SK-N-DZ (cell line): ENCODE measurements at places on chromosomes 11 and 22.

DNA sequence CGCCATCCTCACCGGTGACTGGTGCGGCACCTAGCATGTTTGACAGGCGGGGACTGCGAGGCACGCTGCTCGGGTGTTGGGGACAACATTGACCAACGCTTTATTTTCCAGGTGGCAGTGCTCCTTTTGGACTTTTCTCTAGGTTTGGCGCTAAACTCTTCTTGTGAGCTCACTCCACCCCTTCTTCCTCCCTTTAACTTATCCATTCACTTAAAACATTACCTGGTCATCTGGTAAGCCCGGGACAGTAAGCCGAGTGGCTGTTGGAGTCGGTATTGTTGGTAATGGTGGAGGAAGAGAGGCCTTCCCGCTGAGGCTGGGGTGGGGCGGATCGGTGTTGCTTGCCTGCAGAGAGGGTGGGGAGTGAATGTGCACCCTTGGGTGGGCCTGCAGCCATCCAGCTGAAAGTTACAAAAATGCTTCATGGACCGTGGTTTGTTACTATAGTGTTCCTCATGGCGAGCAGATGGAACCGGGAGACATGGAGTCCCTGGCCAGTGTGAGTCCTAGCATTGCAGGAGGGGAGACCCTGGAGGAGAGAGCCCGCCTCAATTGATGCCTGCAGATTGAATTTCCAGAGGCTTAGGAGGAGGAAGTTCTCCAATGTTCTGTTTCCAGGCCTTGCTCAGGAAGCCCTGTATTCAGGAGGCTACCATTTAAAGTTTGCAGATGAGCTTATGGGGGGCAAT is 1.1 kb downstream of the NEAT1 start:
- DNase-seq: no peak

DNA sequence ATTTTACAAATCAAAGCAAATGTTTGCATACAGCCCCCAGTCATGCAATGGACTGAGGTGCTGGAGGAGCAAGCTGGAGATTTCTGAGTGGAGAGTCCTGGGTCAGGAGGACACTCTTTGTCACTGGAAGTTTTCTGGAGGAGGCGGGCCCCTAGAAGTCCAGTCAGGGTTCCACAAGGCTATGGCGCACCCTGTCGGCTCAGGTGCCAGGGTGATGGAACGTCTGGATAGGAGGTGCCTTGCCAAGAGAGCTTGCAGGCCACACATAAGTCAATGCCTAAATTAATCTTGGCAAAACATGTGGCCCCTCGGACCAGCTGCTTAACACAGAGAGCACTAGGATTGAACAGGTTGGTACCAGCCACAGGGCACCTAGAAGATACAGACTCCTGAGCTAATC is 174.7 kb upstream of the CADM1 start:
- DNase-seq: peak; percentile 35

- no peak for DNase-seq
Observed at GRCh38 chr22:21736948-21737347, 1.4 kb upstream of the YPEL1 start.

- DNase-seq: no peak
Observed at GRCh38 chr11:71962428-71963038, 33.7 kb downstream of the RNF121 start.

GRCh38 chr11:15707971-15708370 is 593.2 kb downstream of the INSC start:
- DNase-seq: no peak

DNA sequence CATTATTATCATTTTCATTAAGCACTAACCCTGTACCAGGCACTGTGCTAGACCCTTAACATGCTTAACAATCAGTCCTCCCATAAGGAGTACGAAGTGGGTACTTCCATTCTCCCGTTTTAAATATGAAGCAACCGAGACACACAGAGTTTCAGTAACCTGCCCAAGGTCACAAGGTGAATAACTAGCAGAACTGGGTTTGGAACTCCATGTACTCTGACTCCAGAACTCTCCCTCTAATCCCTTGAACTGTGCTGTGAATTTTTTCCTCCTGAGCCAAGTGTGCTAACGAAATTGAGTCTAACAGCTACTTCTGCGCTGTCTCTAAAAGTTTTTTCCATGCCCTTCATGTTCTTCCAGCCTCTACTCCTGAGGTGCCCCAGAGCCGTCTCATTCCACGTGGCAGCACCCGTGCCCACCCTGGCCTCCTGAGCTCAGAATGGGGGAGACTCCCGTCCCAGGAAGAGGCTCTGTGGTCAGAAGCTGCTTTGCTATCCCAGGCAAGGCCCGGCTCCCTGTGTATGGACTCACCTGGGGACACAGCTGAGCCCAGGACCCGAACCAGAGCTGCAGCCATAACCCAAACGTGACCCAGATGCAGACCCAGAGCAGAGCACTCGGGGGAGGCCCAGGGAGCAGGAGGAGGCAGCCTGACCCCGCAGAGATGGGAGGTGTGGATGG is 8.6 kb upstream of the TRIM29 start:
- no peak for DNase-seq

GRCh38 chr22:19118329-19118880 is 3.8 kb downstream of the DGCR2 start:
- DNase-seq: no peak

GRCh38 chr11:20739577-20739976 is 70.2 kb downstream of the NELL1 start:
- no peak for DNase-seq

GRCh38 chr11:72224564-72225410 is at the start of gene INPPL1:
INPPL1 (plus strand) TSS chr11:72224767; CDS start chr11:72224985, 218 bp downstream.
- no peak for DNase-seq

- DNase-seq: no peak
Observed at GRCh38 chr11:78076733-78077403, 2.8 kb downstream of the NDUFC2 start.

GRCh38 chr11:11553573-11553972 is 68.2 kb downstream of the GALNT18 start:
- no peak for DNase-seq

GRCh38 chr11:41498726-41499125 is 39.3 kb upstream of the LRRC4C start:
- DNase-seq: no peak

- no peak for DNase-seq
Observed at GRCh38 chr22:50192436-50193204, 6.9 kb downstream of the TRABD start.

GRCh38 chr22:27800250-27801201 is 1.0 kb downstream of the MN1 start:
- DNase-seq: no peak

- no peak for DNase-seq
Observed at GRCh38 chr11:112523477-112523876, 262.8 kb upstream of the PLET1 start.

- peak; percentile 35 for DNase-seq
Observed at GRCh38 chr22:30265823-30266444, 717 bp downstream of the OSM start.

DNA sequence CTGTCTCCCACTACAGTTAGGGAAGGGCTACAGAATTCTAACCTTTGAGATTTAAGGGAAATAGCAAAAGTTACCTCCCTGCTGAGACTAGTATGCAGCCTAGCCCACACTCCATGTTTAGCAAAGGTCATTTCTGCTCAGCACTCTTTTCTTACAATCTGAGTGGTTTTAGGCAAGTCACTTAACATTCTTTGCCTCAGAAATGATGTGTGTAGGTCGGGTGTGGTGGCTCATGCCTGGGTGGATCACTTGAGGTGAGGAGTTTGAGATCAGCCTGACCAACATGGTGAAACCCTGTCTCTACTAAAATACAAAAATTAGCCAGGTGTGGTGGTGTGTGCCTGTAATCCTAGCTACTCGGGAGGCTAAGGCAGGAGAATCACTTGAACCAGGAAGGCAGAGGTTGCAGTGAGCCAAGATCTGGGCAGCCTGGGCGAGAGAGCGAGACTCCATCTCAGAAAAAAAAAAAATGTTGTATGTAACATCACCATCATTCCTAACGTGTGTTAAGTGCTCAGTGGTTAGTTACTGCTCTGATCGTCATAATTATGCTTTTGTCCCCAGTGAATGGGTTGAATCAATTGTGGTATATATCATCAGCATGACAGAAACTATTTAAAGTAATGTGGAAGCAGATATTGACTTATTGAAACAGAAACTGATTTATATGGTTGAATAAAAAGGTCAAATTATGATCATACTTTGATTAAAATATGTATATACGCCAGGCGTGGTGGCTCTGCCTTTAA is 55.0 kb downstream of the COPB1 start:
- no peak for DNase-seq

- DNase-seq: no peak
Observed at GRCh38 chr11:134822897-134823296, 410.9 kb upstream of the B3GAT1 start.

DNA sequence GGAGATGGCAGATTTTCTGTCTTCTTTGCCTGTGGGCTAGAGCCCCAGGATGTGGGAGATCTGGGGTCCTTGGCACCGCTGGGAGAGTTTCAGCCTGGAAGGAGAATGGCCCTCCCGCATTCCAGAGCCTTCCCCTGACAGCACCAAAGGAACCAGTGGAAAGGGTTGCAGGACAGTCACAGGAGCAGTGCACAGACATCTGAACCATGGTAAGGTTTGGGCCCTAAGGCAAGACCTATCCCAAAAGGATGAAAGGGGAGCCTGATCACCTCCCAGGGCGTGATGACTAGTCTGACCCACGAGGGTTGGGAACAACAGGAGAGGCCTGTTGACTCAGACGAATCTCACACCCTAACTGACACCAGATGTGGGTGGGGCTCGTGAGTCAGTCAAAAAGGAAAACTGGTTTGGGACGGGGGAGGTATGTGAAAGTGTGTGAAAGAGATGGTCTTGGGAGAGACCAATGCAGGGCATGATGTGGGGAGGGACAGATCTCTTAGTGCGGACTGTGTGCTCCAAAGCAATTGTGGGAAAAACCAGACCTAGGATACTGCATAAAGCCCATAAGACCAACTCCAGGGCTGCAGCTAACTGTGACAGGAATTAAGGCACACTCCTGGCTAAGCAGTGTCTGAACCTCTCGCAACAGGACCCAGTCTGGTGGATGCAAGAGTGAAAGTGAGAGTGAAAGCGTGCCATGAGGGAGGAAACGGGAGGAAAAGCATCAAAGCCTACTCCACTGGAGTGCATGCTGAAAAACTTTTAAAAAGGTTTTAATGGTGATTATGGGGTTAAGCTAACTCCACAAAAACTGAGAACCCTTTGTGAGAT is 39.1 kb upstream of the GLYAT start:
- DNase-seq: no peak

- DNase-seq: no peak
Observed at GRCh38 chr11:71504531-71504930, 22.5 kb upstream of the KRTAP5-7 start.

- no peak for DNase-seq
Observed at GRCh38 chr11:114318361-114318760, 22.2 kb downstream of the NNMT start.

DNA sequence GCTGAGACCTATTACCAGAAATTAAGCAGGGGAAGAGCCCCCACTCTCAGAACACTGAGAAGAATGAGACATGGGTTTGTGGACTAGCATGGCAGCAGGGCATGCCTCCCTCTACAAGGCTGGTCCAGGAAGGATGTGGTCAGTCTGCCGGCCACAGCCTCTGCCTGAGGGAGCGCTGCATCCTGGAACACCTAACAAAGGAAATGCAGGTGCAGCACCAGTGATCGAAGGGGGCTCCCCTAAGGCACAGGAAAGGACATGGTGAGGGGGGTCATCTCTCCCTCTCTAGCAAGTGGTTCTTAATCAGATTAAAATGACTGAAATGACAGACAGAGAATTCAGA is 40.6 kb upstream of the ARL14EP start:
- no peak for DNase-seq

DNA sequence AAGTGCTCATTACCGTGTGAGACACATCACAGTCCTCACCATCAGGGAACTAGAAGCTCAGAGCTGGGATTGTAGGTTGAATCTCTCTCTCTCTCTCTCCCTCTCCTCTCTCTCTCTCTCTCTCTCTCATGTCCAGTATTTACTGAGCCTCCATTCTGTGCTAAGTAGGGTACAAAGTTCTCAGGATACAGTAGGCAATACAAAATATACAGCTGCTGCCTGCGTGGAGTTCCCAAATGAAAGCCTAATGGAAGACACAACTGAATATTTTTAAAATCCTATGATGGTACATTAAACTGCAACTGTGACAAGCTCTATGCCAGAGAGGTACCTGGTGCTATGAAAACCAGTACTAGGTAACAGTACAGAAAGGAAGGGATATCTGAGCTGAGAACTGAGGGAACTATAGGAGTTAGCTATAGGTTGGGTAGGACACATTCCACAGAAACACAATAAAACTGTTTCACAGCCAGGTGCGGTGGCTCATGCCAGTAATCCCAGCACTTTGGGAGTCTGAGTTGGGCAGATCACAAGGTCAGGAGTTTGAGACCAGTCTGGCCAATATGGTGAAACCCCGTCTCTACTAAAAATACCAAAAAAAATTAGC is 9.6 kb upstream of the PRG2 start:
- no peak for DNase-seq

- DNase-seq: no peak
Observed at GRCh38 chr11:12803086-12803826, 129.0 kb downstream of the TEAD1 start.

DNA sequence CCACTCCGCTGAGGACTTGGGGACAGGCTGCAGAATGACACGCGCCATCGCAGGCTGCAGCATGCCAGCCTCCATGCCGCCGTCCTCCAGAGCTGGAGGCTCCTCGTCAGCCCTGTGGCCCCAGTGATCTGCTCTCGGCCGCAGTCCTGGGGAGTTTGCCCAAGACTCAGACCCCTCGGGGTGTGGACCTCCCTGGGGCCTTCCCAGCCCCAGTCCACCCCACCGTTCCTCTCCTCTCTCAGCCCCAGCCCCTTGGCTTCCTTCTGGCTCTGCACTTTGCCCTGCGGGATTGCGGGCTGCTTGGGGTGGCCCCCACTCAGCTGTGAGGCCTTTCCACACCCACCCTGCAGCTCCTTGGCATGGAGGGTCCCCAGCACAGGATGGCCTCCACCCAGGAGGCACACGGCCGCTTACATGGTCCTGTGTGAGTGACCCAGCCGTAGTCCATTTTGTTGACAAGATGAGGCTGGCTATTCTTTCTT is 414.9 kb downstream of the TBC1D22A start:
- DNase-seq: no peak

DNA sequence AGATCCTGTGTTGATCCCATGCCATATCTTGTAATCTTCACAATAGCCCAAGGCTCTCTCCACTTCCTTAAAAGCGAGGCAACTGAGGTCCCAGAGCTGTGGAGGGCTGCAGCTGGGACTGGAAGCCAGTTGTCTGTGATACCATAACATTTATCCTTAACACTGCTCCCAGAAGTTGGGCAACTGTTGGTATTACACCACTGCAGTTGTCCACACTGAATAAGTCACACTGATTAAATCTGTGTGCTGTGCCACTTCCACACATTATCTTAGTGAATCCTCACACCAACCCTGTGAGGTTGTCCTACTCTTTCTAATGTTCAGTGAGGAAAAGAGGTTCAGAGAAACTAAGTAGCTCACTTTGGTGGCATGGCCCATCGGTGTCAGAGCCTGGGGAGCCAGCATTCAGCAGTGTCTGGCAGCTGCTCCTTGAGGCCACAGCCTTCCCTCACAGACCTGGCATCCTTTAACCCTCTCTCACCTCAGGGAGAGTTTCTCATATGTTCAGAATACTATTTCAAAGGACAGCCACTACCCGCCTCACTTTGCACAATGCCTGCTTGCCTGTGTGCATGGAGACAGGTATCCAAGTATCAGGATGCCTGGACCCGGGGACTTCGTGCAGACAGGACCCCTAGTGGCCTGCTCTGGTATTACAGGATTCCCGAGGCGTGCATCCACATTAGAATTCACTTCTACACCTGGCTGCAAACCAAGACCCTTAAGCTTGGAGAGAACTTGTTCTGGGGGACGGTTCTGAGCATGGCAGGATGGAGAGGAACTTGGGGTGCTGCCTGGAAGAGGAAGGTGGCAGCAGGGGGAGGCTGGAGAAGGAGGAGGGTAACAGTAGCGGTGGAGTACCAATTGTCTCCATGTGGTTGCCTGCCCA is 221.9 kb upstream of the TBCEL start:
- DNase-seq: peak; percentile 21
